Activated CD8-positive, alpha-beta memory T cell treated with anti-CD3 and anti-CD28 coated beads, Interleukin-2, amount 50 U/mL, for 4 hours (primary cell): ENCODE measurements at places on chromosomes 1 and 21.
A peak's percentile ranks its signal among the peaks of the same experiment; 100 is the strongest.

DNA sequence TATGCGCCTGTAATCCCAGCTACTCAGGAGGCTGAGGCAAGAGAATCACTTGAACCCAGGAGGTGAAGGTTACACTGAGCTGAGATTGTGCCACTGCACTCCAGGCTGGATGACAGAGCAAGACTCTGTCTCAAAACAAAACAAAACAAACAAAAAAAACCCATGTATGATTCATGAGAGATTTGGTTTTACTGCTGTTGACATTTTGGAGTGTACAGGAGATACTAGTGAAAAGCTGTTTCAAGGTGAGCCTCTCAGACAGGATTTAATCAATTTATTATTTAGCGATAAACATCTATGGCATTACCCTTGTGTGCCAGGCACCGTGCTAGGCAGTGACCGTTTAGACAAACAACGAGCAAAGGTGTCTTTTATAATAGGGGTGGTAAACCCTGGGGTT lies 16.5 kb downstream of the LHX4 start:
- DNase-seq, result no peak

- no peak for DNase-seq
Measured at GRCh38 chr1:14082331-14082730, 382.3 kb downstream of the PRDM2 start.

- DNase-seq, result peak; percentile 37
Measured at GRCh38 chr1:153535242-153536011, at the start of gene S100A6. S100A6 (minus strand) TSS chr1:153535991; CDS start chr1:153535339, 652 bp downstream.

DNA sequence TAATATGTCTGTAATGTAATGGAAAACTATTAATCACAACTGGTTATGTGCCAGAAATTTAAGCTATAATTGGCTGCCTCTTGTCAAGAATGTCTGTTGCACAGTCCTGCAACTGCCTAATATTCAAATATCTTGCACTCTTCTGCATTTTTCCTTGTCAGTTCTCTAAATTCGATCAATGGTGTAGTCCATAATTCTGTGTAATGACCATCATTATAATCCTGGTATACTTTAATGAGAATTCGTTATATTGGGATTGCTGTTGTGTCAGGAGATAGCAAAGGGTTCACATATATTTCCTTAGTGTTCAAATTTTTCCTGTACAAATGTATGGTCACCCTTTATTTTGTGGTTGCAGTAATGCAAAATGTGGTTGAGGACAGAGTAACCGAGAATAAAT lies 4.8 kb downstream of the NTNG1 start:
- no peak for DNase-seq

DNA sequence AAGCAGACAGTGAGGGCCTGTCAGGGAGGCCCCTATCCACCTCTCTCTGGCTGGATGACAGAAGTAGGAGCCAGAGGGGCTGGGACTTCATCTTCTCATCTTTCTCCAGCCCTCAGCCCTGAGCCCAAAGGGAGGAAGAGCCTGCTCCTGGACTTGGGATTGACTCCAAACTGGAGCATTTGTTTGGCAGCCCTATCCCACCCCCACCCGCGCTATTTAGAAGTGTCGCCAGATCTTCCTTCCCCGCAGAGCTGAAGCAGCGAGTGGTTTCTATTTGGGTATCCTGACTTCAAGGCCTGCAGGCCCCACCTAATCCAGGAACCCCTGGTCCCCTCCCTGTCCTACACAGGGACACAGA lies 9.6 kb downstream of the NES start:
- no peak for DNase-seq

- DNase-seq, result no peak
Measured at GRCh38 chr1:161390559-161390858, 22.8 kb upstream of the CFAP126 start.

DNA sequence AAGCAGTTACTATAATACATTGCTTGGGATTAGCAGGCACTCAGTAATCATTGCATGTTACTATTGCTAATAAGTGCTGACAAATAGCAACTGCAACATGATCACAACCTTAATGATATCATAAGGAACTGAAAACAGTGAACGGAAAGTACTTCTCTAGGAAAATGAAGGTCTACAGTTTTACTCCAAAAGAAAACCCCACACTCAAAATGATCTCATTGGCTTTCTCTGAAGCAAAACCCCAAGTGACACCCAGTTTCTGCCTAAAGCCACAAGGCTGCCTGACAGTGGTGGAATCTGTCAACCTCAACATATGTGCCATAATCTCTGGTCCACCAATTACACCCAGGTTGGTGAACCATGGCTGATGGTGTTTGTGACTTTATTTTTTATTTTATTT lies 137.6 kb downstream of the PTGER3 start:
- no peak for DNase-seq

GRCh38 chr1:189500778-189501177 lies 976.9 kb downstream of the BRINP3 start:
- no peak for DNase-seq

- DNase-seq, result no peak
Measured at GRCh38 chr1:152325111-152325510, at the start of gene FLG. FLG (minus strand) TSS chr1:152325239; CDS start chr1:152315456, 9,783 bp downstream.

DNA sequence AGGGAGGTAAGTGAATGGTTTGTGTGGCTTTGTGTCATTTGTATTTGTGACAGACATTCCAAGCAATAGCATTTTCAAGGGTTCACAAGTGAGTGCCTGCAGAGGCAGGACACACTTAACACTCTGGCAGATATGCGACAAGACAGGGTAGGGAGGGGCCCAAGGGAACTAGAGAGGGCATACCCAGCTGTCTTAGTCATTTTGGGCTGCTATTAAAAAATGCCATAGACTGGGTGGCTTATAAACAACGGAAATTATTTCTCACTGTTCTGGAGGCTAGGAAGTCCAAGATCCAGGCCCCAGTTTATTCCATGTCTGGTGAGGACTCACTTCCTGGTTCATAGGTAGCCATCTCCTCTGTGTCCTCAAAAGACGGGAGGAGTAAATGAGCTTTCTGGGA lies 137.4 kb downstream of the FGGY start:
- DNase-seq, result no peak

DNA sequence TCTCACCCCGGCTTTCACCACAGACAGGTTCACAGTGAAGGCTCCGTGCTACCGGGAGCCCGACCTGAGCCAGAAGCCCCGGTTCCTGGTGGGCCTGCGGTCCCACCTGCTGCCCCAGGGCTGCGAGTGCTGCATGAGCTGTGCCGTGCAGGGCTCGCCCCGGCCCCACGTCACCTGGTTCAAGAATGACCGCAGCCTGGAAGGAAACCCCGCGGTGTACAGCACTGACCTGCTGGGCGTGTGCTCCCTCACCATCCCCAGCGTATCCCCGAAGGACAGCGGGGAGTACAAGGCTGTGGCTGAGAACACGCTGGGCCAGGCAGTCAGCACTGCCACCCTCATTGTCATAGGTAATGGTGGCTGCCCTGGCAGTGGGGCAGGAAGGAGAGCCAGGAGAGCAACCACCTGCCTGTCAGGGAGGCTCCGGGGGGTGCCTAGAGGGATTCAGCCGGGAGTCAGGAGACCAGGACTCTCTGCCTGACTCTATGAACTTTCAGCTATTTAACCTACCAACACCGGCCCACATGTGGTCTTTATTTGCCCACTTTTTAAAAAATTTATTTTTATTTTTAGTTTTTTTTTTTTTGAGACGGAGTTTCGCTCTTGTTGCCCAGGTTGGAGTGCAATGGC lies 36.4 kb downstream of the IGFN1 start:
- DNase-seq, result no peak

GRCh38 chr1:167104256-167104633 lies 10.4 kb downstream of the STYXL2 start:
- DNase-seq, result no peak

DNA sequence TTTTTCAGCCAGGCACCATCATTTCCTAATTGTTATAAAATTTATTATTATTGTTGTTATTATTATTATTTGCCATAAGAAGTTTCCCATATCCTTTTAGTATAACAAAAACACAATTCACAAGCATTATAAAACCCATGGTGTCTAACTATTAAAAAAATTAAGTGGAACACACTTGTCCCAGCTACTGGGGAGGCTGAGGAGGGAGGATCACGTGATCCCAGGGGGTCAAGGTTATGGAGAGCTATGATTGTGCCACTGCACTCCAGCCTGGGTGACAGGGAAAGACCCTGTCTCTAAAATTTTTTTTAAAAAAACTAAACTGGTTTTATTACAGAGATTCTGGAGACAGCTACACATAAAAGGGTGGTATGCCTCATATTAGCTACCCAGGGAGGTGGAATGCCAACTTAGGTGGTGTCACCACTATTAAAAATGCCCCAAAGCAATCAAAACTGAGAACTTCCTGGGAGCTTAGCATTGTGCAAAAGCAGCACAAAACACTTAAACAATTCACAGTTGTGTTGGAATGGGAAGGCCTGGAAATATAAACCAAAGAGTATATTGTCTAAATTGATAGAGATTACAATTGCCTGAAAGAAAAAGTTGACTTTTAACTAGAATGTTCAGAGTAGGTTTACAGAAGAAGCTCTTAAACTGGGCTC lies 8.7 kb upstream of the RGS4 start:
- no peak for DNase-seq

- no peak for DNase-seq
Measured at GRCh38 chr1:43981636-43982035, 2.6 kb downstream of the B4GALT2 start.

DNA sequence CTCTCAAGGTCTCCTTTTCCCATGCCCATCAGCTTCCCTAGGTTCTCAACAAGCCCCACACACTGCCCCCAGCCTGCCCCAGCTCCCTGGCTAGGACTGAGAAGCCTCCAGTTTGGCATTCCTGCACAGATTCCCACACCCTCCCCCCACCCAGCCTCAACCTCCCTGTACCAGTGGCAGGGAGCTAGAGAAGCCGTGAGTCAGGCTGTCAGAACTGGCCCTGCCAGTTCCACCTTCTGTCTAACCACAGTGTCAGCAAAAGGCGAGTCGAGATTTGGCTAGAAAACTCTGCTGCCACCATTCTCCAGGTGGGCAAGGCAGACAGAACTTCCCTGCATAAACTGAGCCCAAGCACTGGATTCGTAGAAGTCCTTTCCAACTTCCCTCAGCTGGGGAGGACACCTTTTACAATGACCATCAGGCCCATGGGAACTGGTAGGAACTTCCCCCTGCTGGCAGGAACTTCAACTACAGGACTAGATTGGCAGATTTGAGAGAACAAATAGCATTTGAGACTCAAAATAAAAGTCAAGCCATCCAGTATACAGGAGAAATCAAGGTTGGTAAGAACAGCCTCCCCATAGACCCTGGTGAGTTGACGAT lies 31.0 kb downstream of the TNNT2 start:
- DNase-seq, result no peak

- no peak for DNase-seq
Measured at GRCh38 chr21:15701830-15702229, 28.0 kb upstream of the USP25 start.

DNA sequence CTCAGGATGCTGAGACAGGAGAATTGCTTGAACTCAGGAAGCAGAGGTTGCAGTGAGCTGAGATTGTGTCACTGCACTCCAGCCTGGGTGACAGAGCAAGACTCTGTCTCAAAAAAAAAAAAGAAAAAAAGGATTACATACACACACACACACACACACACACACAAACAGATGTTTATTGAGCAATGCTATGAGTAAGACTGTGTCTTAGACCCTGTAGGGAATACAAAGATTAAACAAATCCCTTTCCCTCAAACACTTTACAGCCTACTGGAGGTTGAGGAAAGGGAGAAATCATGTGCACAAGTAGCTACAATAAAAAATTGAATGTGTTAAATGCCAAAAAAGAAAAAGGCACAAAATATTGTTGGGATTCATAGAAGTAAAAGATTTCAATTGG lies 58.1 kb downstream of the RPAP2 start:
- no peak for DNase-seq

DNA sequence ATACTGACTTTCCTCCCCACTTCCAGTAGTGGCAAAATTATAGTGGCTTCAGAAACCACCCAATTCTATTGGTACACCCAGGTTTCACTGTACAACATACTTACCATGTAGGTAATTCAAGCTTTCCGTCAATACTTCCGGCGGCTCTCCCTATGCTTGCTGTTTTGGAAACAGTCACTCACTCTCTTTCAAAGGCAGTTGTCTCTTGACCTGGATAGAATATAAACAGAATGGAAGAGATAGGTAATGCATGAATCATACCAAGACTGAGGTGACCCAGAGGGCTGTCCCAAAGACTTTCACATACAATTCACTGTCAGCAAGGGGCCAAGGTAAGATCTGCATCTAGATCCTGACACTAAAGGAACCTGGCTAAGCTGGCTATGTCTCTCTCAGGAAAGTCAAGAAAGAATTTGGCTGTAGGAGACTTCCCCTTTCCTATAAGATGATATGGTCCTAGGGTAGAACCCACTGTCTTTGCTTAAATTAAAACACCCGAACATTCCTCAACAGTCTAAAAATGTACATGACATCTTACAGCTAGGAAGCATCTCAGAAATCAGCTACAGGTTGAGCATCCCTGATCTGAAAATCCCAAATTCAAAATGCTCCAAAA lies 59.6 kb downstream of the LUZP1 start:
- DNase-seq, result no peak

GRCh38 chr1:11906870-11907269 lies 19.4 kb downstream of the KIAA2013 start:
- DNase-seq, result no peak

- DNase-seq, result no peak
Measured at GRCh38 chr1:220528679-220529501, 954 bp downstream of the MARK1 start.

DNA sequence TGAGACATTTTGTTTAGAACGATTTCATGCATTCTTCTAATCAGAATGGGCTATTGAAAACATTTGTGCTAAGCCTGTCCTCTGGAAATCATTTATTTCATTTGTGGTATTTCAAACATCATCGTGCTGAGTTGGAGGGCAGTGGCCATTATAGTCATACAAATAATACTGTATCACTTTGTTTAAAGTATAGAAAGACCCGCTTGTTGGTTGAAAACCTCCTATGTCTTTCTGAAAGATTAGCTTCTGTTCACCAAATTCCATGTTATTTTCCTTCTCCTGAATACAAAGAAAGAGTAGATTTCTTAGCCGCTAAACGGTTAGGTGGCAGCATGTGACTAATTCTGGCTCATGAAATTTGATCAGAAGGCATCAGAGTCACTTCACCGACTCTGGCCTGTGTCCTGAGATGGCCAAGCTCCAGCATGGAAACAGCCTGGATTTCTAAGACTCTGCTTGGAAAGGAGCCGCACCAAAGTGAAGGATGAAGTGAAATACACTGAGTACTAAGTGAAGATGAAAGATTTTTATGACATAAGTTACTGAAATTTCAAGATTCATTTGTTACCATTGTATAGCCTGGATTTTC lies 355.1 kb downstream of the USP25 start:
- no peak for DNase-seq

- DNase-seq, result no peak
Measured at GRCh38 chr1:210321552-210321951, 7.2 kb upstream of the HHAT start.
